ENCODE measurements at places on chromosomes 1 and 21. TPM values are rescaled to one million over a fixed set of nuclear protein-coding genes. Genes with fewer than 3 reads are reported as not detected.

MAP3K21 gene
- total RNA-seq = 2.2 TPM

DNA sequence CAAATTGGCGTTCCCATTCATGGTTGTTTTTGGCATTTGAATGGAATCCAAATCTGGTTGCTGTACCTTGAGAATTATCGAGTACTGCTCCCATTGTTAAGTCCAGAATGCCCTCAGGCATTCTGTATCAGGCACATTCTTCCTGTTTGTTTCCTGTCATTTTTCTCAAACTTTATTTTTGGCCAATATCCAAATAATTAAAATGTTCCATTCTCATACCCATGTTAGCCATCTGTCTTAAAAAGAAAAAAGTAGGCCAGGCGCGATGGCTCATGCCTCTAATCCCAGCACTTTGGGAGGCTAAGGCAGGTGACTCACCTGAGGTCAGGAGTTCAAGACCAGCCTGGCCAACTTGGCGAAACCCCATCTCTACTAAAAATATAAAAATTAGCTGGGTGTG is 29.3 kb upstream of the SHISA4 start:
- H3K27ac ChIP-seq = no peak overlapping the region
- H3K4me1 ChIP-seq = no peaks in the 10 kb centered on the region
- no peak overlapping the region for H3K4me3 ChIP-seq
- H3K27me3 ChIP-seq = no peaks in the 10 kb centered on the region

IFI16 gene
- total RNA-seq = 31.9 TPM

GRCh38 chr1:189908113-189908512 is 569.6 kb downstream of the BRINP3 start:
- H3K4me1 ChIP-seq = no peaks in the 10 kb centered on the region
- no peak overlapping the region for H3K27ac ChIP-seq
- no peaks in the 10 kb centered on the region for H3K27me3 ChIP-seq
- no peak for DNase-seq
- H3K36me3 ChIP-seq = no peaks in the 10 kb centered on the region

- no peaks in the 10 kb centered on the region for H3K4me1 ChIP-seq
- peaks cover 7% of the 10 kb centered on the region for H3K36me3 ChIP-seq
- no peak for DNase-seq
- no peak overlapping the region for H3K27ac ChIP-seq
- no peak overlapping the region for H3K4me3 ChIP-seq
Measured at GRCh38 chr1:29195881-29196291, 14.2 kb upstream of the SRSF4 start.

DNA sequence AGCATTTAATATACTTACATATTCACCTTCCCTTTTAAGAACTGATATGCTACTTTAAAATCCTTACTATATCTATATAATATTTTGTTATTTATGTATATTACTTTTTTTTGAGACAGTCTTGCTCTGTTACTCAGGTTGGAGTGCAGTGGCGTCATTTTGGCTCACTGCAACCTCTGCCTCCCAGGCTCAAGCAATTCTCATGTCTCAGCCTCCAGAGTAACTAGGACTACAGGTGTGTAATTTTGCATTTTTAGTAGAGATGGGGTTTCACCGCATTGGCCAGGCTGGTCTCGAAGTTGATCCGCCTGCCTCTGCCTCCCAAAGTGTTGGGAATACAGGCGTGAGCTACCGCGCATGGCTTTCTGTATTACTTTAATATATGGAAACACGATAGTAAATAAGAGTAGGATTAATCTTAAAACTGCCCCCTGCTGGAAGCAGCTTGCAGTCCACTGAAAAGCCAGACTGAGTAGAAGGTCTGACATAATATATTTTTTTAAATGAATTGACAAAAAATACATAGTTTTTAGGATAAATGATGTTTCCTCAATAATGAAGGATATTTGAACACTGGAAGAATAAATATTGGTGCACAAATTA is 24.4 kb downstream of the RCAN3 start:
- DNase-seq = peak; percentile 76
- no peaks in the 10 kb centered on the region for H3K4me1 ChIP-seq
- no peaks in the 10 kb centered on the region for H3K27me3 ChIP-seq
- no peak overlapping the region for H3K27ac ChIP-seq
- H3K4me3 ChIP-seq = no peak overlapping the region

DNA sequence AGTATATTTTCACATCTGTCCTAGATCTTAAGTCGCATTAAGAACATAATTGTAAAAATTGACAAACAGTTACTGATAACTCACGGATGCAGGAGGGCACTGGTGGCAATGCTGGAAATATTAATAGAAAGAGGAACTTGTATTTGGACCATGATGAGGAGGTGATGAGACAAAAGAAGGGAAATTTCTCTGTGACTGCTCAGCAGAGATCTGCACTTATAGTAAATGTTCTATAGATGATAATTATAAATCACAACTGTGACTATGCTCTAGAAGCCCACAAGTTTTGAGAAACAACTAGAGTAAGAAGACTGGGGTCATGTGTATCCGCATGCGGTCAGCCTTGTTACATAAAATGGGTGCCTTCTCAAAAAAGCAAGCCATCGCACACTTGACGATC is 8.7 kb upstream of the DUSP12 start:
- no peaks in the 10 kb centered on the region for H3K36me3 ChIP-seq
- H3K27ac ChIP-seq = no peak overlapping the region
- H3K27me3 ChIP-seq = no peaks in the 10 kb centered on the region
- DNase-seq = peak; percentile 69
- peak overlapping the region; percentile 1 for H3K4me3 ChIP-seq

Measured in Karpas-422 (cell line).